ENCODE measurements at places on chromosomes 2 and 18.
A peak's percentile ranks its signal among the peaks of the same experiment; 100 is the strongest.

DNA sequence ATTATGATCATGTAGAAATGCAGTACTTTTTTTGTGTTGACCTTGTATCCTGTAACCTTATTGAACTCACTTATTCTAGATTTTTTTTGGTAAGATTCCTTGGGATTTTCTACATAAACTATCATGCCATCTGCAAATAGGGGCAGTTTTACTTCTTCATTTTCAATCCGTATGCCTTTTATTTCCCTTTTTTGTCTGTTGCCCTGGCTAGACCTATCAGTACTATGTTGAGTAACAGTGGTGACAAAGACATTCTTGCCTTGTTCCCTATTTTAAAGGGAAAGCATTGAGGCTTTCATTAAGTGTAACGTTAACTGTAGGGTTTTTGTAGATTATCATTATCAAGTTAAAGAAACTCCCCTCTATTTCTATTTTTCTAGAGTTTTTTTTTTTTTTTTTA lies 92.3 kb downstream of the LYPD1 start:
- no peak for DNase-seq

- DNase-seq, result peak; percentile 82
Measured at GRCh38 chr2:38462121-38462661, 85.1 kb upstream of the ATL2 start.

- no peak for DNase-seq
Measured at GRCh38 chr2:41337956-41338355, 709.9 kb upstream of the PKDCC start.

- DNase-seq, result no peak
Measured at GRCh38 chr18:11983592-11983991, 2.3 kb downstream of the IMPA2 start.

DNA sequence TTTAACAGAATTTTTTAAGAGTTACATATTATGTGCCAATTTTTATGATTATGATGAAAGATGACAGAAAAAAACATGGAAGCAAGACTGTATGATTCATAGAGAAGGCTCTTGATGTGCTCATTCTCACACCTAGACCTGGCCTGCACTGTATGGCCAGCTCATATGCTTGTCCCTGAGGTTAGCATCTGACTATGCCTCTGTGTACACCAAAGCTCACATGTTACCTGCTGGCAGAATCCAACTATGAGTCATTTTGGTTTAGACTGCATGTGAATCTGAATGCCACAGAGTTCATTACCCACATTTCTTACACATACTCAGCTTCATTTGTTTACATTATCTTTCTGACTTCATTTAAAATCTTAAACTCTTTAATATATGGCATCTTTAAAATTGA lies 139.0 kb downstream of the DSC3 start:
- no peak for DNase-seq

DNA sequence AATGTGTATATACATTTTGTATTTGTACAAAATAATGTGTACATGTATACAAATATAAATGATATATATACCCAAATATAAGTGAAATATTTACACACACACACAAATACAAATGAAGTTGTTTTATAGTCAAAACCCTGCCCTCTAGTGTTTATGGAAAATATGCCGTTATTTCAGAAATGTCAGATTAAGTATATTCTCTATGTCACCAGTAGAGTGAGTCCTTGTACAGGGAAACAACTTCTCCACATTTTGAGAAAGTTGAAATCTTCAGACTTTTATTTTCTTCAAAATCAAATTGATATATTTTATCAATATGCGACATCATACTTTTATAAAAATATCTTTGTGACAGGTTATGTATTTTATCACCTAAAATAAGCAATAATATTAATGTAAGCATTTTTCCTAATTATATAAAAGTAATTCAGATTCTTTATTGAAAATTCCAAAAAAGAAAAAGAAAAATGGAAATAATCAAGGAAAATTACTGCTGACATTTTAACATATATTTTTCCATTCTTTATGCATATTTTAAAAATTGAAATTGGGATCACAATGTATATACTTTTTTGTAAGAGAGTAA lies 22.4 kb downstream of the ARL6IP6 start:
- DNase-seq, result no peak

- DNase-seq, result no peak
Measured at GRCh38 chr2:153557714-153558113, 79.2 kb upstream of the RPRM start.

DNA sequence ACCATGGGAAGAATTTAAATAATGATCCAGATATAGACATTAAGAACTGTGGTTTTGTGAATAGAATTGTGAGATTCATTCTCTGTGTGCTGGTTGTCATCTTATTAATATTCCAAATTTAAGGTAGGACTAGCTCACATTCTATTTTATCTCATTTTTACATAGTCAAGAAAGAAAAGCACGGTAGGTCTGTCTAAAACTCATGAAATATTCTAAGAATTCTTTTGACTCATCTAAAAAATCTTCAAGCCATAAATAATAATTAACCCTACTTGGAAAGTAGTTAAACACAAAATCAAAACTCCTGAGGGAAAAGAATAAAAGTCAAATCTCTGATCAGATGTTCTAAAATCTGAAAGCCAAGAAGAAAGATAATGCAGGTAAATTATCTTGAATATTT lies 388.8 kb upstream of the CHAC2 start:
- DNase-seq, result no peak
